ENCODE measurements at places on chromosomes 12 and 14.

- DNase-seq: no peak
Measured at GRCh38 chr12:59768031-59768430, 172.2 kb downstream of the SLC16A7 start.

DNA sequence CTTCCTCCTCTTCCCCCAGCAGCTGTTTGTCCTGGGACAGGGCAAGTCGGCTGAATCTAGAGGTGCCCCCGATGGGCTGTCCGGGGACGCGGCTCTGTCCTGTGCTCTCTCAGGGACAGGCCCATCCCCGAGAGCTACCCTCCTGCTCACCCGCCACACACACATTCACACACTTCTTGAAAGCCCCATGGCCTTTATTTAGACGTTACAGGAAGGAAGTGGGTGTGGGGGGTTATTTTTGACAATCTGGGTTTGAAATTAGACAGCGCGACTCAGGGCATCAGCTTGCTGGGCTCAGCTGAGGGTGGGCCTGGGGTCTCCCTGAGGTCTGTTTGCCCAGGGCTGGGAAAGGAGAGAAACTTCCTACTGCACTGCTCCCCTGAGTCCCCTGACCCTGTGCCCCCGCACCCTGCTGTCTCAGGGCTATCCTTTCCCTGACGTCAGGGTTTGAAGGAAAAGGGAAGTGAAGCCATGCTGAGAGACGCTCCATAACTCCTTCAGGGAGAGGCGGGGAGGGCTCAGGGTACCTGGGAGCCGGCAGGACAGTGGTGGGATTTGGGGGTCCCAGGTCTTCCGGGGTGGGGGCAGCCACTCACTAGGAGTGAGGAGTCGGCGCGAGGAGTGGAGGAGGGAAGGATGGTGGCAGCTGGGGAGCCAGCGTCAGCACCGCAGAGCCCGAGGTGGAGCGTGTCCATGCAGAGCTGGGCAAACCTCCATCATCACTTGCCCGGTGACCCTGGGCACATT lies 8.1 kb downstream of the PTPN6 start:
- no peak for DNase-seq

DNA sequence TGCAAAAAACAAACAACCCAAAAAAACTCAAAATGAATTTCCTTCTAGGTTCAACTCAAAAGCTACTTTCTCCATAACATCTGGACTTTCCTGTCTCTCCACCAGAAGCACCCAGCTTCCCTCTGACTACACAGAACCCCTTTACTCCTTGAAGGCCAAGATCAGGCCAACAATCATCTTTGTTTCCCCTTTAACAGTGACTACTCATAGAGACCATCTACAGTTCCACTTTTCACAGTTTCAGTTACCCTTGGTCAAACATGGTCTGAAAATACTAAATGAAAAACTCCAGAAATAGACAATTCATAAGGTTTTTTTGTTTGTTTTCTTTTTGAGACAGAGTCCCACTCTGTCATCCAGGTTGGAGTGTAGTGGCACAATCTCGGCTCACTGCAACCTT lies 11.8 kb downstream of the GCH1 start:
- DNase-seq: no peak

- peak; percentile 55 for DNase-seq
Measured at GRCh38 chr12:48999371-49000131, at the start of gene DDN. TSS of gene DDN (minus strand) at chr12:48999375. CDS start at chr12:48999287, 88 bp downstream.

DNA sequence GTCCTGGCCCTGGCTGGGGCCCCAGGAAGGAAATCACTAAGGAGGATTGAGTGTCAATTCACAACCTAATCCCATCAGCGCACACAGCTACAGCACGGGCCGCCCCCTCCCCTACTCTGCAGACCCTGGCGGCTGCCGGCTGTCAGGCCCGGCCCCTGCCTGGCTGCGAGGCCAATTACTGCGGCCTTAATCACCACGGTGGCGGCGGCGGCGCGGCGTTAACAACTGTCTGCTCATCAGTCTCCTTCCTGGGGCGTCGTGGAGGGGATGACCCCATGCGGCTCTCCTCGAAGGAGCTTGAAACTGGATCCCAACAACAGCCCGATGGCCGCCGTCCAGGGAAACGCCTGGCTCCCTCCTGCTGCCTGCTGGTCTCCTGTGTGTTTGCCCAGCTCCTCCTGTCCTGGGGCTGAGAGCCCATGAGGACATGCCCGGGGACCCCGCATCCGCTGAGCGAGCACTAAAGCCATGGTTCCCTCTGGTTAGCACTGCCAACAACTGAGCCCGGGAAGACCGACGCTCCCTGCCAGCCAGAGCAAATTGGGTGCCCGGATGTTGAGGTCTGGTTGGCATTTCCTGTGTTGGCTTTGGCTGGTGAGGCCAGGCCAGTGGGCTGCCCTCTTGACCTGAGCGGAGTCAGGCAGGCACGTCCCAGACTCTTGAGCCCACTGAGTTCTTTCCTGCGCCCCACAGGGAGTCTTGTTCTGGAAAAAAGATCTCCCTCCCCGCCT lies 21.8 kb upstream of the EIF2B2 start:
- peak; percentile 58 for DNase-seq

DNA sequence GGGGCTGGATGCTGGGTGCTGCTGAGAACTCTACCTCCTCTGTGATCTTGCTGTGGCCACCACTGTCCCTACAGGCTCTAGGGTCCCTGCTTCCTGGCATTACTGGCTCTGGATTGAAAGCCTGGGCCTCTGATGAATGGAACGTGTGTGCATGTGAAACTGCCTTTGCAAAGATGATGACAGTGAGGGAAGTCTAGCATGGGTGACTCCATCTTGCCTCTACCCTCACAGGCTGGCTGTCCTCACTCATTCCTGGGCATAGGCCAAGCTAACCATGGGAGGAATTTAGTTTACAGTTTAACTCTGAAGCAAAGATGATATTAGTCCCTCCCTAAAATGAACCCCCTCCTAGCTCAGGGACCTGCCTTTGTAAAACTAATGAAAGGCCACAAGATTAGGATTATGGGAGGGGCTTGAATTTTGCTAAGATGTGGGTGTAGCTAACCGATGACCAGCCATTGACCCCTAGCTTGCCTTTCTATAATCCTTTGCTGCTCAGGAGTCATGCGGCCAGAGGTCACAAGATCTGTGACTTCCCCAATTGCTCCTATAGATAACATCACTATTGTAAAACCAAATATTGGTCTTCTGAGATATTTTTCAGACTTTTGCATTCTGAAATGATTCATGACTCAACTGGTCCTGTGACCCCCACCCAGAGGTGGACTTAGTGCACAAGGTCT lies 2.2 kb upstream of the C1S start:
- no peak for DNase-seq

DNA sequence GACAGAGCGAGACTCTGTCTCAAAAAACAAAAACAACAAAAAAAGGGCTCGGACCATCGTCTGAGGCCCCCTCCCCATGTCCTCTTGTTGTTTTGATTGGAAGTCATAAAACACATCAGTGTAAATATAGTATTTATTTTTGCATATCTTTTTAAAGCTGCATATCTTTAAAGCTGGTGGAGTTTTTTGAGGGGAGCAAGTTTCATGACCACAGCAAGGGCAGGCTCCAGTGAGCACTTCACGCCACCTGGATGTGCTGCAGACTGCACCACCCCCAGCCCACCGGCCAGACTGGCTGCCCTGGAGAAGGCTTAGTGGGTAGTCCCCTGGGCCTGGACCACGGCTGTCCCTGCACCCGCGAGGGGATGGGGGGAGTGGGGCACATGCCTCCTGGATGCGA lies 11.9 kb upstream of the BCL7A start:
- DNase-seq: no peak

GRCh38 chr12:53980802-53981496 lies 4.0 kb upstream of the HOXC10 start:
- DNase-seq: no peak

GRCh38 chr14:36254020-36254624 lies 66.3 kb downstream of the MBIP start:
- DNase-seq: peak; percentile 9

GRCh38 chr12:68628698-68629097 lies 18.0 kb downstream of the RAP1B start:
- DNase-seq: no peak

DNA sequence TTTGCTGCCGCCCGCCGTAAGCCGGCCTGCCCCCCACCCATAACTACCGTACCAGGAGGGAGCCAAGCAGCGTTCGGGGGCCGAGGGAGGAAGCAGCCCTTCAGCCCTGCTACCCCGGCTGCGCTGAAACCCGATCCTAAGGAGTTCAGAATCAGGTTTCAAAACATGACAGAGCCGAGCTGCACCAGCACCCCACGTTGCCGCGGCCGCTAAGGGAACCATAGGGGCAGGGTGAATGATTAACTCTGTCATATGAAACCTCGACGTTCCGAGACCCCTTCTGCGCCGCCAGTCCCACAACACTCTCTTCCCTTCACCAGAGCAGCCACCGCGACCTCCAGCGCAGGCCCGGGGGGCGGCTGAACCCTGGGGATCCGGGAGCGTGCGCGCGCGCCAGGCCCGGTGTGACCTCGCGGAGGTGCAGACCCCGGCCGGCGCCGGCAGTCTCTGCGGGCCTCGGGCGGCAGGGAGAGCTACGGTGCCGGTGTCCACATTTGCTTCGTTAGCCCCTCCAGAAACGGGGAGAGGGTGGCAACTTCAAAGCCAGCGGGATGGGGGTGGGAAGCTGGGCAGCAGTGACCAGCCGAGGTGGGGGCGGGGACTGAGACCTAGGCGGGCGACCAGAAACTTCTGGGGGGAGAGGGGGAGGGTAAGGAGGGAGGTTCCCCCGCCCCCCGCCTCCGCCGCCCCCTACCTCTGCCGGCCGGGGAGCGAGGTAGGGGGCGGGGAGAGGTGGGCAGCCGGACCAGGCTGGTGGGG lies 1.6 kb downstream of the SIX4 start:
- DNase-seq: peak; percentile 60

DNA sequence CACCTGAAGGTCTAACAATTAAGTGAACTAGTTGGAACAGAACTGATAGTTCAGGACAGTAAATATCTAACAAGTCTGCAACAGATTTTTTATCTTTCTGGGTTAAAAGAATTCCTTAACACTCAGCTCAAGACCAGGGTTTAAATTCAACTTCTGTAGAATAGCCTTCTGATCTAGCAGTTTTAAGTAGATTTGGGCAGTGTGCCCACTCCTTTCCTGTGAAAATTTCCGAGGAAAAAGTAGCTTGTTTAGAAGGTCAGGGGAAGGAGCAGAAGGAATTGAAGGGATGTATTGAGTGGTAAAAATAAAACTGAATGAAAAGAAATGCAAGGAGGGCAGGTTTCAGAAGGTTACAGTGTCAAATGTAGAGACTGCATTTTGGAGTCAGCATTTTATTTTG lies 45.8 kb downstream of the ATL1 start:
- peak; percentile 56 for DNase-seq

DNA sequence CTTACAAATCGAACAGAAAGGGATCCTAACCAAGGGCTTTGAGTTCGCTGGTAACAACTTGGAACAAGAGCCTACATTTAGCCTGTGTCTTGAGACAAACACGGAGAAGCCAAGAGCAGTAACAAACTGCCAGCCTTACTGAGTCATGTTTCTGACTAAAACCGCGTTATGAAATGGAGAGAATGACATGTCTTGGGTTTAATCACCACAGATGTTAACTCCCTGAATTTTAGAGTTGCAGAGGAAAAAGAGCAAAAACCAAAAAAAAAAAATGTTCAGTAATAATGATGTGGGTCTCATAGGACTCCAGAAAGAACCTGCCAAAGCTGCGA lies 1.0 kb downstream of the BLTP3B start:
- DNase-seq: peak; percentile 84

DNA sequence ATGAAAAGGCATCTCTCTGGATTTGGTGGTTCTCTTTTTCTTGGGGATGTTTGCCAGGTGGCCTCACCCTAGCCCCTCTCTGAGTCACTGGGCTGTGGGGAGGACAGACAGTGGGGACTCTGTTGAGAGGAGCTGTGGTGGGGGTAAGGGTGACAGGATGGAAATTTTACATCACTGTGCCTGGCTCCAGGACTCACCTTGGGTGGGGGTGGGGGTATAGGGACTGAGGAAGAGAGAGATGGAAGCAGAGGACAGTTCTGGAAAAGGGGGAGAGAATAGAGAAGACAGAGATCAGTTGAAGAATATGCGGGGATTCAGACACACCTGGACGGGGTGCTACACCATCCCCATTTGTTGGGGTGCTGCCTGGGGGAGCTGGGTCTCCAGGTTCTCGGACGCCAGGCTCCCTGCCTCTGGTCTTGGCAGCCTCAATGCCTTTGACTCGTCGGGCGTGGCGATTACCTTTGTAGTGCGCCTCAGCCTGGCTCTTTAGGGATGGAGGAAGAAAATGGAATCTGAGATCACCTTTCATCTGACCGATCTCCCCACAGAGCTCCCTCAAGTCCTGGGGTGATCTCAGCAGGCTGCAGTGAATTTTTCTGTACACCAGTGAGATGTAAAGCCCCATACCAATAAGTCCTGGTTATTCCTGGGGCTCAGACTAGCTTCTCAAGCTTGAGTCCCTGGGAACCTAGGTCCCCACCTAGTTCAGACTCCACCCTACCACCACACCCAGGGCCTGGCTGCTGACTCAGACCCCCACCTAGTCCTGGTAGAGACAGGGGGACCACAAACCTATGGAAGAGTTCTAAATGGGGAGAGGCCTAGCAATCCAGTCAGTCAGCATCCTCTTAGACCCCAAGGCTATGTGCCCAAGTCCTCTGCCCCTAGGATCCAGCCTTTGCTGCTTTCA lies 9.6 kb upstream of the GPR84 start:
- no peak for DNase-seq

DNA sequence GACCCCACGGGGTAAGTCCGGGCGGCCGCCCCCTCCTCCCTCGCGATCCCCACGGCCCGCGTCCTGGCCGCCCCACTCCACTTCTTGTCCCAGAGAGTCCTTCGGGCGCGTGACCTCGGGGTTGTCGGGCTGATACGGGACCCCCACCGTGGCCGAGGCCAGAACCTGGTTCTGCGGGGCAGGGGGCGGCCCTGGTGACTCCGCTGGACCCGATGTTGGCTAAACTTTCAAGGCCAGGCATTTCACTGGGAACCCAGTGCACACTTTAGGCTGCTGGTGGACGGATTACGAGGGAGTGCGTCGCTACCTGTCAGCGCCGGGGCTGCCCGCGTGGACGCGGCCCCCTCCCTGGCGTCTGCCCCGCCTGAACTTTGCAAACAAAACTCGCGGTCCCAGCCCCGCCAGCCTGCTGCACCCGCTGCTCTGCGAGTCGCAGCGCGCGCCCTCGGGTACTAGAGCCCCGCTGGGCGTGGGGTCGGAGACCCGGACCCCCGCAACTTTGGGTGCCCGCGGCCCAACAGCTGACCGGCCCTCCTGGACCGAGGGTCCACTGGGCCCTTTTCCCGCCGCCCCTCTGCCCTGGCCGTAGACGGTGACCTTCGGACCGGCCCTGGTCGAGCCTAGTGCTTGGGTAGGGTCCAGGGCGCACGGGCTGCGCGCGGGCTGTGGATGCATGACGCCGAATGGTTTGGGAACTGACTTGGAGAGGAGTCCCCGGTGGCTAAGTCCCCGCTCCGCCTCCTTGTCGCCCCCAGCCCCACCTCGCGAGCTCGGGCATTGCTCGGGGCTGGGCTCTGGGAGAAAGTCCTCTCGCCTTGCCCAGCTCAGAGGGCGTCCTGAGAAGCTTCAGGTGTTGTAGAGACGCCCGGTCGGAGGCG lies 624 bp downstream of the RIN3 start:
- no peak for DNase-seq
